ENCODE measurements at places on chromosomes 13 and 19. TPM values are rescaled to one million over a fixed set of nuclear protein-coding genes. Genes with fewer than 3 reads are reported as not detected.

The RFPL4AL1 gene
- not detected for total RNA-seq

The ZNF443 gene
- total RNA-seq = 9.1 TPM

The GARIN5A gene
- not detected for total RNA-seq

The AZU1 gene
- 0.64 TPM for total RNA-seq

The ZNF414 gene
- 63.9 TPM for total RNA-seq

The SHISA2 gene
- total RNA-seq = 0.98 TPM

The ZNF573 gene
- 16.6 TPM for total RNA-seq

The BRSK1 gene
- total RNA-seq = 3.4 TPM

The DACH1 gene
- 1.7 TPM for total RNA-seq
